ENCODE measurements at places on chromosomes 6 and 20.

GRCh38 chr20:62885046-62885895, 23.6 kb upstream of the TCFL5 start:
- no peak for DNase-seq

GRCh38 chr6:30613251-30614043, 3.6 kb downstream of the PPP1R10 start:
- peak; percentile 68 for DNase-seq

DNA sequence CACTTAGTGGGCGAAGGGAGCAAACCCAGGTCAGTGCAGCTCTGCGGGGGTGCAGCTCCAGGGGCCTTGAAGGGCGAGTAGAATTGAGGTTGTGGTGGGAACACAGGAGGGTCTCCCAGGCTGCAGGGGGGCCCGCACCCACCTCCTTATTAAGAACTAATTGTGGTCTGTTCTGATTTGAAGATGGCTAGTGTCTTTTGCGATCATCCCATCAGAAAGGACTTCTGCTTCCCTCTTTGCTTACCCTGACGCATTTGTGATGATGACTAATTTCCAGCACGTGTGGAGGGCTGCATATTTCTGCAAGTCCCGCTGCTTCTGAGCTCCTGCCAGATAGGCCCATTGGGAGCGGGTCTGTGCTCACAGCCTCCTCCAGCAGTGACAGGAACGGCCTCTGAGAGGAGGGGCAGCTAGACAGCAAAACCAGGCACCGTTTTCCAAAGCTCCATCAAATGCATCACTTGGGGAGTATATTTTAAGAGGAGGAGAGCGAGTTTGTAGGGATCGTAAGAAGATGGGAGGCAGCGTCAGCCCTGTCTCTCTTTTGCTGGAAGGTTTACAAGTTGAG, 268.9 kb downstream of the CDH4 start:
- no peak for DNase-seq

DNA sequence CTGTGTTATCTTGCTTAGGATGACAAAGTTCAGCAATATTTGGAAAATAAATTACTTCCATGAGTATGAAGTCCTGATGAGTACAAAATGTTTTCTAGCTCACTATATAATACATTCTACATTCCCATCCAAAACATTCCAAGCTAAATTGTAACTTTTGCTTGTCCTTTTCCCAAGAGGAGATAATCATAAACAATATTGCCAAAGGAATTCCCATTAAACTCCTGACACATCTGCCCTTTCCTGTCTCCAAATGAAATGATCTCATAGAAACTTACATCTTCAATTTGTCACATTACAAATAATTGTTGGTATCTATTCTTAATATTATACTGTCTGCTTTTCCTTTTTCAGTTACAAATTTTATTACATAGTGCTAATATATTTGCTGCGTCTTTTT, 20.4 kb upstream of the SENP6 start:
- no peak for DNase-seq

- DNase-seq = no peak
Observed at GRCh38 chr6:144087789-144088426, 7.5 kb downstream of the SF3B5 start.

GRCh38 chr6:76043690-76044089, 28.8 kb downstream of the IMPG1 start:
- DNase-seq = no peak

GRCh38 chr6:44868335-44868668, 459.8 kb upstream of the RUNX2 start:
- DNase-seq = no peak

GRCh38 chr6:11853678-11854407, 75.2 kb upstream of the ADTRP start:
- DNase-seq = peak; percentile 92

GRCh38 chr6:64281167-64281566, 645.6 kb downstream of the PHF3 start:
- no peak for DNase-seq

DNA sequence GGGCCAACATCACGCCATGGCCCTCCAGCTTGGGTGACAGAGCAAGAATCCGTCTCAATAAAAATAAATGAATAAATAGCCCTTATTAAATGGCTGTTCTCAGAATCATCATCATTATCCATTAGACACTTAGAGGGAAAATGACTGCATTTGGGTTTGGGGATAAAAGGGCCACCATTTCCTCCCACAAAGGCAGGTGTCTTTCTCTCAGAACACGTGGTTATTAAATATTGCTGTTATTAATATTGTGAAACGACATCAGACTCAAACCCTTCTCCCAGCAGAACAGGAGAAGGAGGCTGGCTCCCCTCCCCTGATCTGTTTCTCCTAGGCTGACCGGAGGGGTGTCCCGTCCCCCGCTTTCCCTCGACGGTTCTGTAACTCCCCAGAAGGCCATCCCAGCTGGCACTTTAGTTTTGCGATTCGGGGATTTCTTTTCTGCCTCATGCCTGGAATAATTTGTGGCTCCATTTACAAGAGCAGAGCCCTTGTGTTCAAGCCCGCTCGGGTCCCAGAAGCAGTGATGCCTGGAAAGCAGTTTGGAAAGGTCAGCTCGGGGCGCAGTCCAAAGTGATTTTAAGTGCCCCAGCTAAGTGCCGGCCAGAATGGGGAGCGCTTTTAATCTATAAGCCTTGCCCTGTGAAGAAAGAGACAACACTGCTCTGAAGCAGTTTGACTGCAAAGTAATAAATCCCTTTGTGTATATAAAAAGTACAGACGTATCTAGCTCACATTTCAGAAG, 41.9 kb downstream of the EYA2 start:
- no peak for DNase-seq

DNA sequence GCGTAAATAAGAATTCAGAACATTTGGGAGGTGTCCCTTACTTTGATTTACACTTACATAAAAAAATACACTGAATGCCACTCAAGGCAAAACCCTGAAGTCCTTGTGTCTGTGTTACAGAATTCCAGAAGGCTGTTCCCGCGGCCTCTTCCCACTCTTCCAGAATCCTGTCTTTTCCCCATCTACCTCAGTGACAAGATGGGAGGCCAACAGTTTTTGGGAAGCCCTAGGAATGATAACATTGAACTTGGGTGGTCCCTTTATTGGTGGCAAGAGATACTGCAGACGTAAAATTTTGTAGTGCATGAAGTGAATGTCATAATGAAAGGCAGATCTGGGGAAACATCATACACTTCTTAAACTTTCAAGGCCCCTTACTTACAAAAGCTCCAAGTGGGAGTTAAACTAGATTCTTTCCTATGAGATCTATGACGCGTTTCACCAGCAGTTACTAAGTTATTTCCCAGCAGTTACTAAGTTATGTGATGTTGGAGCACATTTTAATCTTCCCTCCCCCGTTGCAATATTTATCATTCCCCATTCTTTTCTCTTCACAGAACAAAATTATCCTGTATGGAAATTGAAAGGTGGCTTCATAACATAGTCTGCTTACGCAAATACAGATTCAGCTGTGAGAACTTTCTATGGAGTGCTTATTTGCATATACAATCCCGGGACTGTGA, 79.5 kb downstream of the BCAS1 start:
- no peak for DNase-seq

DNA sequence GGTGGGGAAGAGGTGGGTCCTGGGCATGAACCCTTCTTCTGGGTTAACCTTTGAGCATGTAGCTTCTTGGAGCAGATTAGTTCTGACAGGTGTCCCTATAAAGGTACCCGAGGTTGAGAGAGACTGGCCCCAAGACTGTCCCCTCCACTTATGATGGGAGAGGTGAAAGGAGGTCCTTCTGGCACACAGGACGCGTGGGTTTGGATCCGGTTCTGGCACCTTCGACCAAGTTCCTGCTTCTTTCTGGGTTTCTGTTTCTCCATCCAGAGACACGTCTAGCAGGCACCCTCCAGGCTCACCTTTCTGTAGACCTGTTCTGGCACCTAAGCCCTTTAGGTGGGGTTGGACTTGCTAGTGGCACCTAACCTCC, 4.1 kb downstream of the PAX1 start:
- no peak for DNase-seq

DNA sequence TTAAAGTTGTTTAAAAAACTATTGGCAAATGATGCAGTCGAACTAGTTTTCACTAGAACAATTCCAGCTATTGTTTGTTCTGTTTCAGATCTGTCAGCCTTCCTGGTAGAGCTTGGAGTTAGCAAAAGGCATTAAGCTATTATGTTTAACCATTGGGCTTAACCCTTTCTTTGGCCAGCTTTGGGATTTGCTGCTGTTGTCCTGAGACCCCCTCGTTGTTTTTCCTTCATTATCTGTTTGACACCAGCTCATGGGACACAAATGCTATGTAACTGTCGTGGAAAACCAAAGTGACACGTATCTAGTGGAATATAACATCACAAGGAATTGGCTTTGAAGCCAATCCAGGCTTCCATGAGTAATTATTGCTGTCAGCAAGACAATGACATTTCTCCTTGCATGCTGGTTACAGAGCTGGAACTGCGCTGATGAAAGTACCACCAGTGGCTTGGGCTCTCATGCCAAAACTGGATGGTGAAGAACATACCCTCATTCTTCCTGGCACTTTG, 96.0 kb downstream of the EYA2 start:
- no peak for DNase-seq

GRCh38 chr6:80535914-80536565, 429.6 kb downstream of the BCKDHB start:
- DNase-seq = no peak

GRCh38 chr6:129733290-129733689, 23.3 kb upstream of the ARHGAP18 start:
- no peak for DNase-seq

DNA sequence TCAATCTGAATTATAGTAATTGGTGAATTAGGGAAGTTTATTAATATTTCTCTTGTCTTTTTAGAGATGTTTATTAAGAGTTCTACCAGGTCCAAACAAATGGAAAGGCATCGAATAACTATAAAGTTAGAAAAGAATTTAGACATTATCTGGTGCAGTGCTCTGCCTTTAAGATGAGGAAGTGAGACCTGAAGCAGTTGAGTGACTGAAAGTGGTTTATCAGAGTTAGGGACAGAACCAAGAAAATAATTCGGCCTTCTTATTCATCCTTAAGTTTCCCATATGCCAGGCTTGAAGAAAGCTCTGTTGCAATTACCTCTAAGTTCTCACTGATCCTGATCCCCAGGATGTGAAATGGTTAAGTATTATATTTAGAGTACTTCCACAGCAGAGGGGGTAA, 94.2 kb upstream of the FLRT3 start:
- no peak for DNase-seq
